KG1 (cell line): ENCODE measurements at places on chromosomes 2 and 18.

DNA sequence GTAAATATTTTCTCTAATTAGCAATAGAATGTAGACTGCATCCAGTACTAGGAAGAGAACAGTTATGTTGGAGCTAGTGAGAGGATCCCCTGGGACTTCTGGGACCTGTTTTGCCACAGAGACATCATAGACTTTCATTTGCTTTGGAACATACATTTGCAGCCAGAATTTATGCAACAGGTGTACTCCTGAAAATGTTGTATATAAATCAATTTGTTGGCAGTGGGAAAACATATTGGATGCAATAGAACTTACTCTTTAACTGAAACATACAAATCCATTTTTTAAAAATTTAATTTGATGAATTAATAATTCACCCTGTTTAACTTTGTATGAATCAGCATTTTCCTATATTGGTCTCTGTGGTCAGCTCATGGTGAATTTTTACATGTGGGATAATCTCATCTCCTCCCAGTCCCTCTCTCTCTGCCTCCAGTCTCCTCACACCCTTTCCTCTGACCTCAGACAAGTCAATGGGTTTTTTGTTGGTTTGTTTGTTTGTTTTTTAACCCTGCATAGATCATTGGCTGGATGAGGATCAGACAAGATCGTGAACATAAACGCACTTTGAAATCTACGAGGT is 263.0 kb downstream of the LPIN1 start:
- no peak for DNase-seq

DNA sequence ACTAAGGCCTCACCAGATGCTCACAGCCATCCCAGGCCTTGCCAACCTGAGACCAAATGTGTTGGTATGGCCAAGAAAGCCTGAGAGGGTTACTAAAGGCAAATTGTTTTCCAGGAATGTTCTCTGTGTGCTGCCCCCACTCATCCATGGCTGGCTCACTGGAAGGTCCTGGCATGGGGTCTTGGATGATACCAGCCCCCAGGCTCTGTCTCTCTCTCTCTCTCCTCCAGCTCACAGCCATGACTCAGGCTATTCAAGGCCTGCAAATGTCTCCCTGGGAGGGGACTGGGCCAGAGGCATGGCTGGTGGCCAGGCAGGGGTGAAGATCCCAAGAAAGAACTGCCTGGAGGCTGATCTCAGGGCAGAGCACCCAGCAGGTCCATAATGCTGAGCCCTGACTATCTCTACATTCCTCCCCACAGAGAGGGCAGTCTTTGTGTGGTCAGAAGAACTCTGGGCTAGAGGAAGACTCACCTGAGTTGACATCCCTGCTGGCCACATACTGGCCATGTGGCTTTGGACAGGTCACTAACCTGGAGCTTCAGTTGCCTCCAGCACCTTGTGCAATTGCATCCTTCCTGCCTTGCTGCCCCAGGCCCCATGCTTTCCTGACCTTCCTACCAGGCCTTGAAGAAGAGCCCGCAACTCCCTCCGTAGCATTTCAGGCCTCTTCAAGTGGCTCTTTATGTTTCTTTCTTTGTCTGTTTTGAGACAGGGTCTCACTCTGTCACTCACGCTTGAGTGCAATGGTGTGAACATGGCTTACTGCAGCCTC is 150.4 kb downstream of the ZFP36L2 start:
- no peak for DNase-seq

- DNase-seq: peak; percentile 85
Observed at GRCh38 chr2:64522843-64523428, 1.2 kb upstream of the AFTPH start.

DNA sequence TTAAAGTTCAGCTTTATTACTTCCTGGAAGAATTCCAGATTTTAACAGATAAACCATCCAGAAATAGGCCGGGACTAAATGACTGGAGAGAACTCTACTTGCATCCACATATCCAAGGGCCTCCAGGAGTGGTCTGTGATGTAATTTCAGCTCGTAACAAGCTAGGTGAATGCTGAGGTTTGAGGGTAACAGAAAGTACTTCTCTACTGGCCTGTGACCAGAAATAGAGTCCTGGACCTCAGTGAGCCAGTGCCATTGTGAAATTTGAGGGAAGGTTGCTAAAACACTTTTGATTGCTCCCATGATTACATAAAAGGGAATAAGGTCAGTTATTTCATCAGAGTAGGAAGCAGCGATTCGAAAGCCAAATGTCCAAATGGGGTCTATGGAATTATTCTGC is 158.1 kb downstream of the DOCK10 start:
- DNase-seq: no peak

- DNase-seq: no peak
Observed at GRCh38 chr2:176415174-176415895, 146.1 kb downstream of the MTX2 start.

DNA sequence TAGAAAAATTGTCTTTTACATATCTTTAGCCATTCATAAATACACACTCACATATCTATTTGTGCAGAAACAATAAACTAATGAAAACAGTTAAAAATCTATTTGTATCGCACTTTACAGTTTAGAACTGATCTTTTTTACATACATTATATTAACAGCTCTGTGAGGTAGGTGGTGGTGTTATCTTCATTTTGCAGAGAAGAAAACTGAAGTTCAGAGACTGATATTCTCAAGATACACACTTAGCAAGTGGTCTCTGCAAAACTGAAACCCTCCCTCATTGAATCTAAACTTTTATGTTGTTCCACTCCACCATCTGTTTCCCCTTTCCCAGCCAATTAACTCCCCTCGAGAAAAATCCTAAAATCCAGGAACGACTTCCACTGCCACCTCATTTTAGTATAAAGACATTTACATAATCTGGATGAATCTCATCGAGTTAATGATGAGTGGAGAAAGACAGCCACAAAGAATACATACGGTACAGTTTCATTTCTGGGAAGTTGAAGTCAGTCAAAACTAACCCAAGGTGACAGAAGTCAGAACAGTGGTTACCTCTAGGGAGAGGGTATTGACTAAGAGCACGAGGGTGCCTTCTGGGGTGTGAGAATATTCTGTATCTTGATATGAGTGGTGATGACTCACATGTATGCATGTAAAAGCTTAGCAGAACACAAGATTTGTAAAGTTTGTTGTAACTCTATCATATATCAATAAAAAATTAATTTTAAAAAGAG is 524.2 kb upstream of the TCF4 start:
- DNase-seq: no peak

- DNase-seq: no peak
Observed at GRCh38 chr2:200482194-200482593, 27.7 kb downstream of the KCTD18 start.

DNA sequence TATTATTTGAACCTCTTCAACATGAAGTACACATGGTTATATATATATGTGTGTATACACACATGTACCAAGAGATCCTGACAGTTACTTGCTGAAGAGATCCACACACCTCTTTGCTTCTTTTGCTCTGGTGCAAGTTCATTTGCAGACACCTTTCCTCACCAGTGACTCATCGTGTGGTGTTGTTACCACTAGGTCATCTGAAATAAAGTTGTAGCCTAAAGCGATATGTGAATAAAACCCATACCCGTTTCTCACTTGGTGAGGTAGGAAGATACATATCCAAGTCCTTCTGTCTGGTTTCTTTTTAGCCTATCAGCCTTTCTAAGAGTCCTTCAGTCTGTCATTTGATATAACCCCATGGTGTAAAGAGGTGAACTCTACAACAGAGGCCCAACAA is 379.4 kb upstream of the RAB12 start:
- DNase-seq: no peak

DNA sequence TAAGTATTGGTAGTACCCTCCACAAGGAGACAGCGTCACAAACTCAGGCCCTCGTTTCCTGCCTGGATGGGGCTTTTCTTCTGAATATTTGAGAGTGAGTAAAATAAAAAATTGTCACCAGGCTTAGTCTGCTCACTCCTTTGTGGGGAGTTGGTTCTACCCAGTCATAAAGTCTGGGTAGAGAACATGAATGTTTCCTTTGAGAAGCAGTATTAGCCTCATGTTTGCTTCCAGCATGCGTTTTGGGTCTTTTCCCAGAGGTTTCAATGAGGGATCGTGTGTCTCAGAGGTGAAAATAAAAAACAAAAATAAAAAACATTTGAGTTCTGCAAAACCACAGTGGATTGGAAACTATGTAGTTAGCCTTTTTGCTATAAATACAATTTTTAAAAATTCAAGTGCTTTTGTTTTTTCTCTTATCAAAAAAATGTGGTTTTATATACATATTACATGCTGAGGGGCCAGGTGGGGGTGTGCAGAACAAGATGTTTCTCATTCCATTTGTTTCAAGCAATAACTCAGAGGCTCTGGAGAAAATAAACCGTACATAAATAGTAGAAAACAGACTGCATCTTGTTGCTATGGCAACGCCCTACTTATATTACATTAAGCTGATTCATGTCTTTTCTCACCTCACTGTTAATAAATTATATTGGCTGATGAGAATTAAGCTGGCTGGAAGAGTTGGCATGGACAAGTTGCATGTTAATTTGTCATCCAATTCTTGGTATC is 225.4 kb upstream of the FBXO11 start:
- DNase-seq: no peak

DNA sequence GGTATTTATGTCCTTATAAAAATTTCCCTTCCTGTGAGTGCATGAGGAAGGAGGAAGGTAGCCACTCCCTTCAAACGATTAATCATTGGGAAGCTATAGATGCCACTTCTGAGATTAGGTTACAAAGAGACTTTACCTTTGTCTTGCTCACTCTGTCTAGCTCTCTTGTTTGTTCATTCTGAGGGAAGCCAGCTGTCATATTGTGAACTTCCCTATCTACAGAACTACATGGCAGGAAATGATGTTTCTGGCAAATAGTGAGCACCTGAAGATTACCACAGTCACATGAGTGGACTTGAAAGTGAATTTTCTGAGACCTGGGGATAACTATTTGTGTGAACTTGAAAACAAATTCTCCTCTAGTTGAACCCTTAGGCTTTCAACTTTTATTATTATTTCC is 776.8 kb downstream of the CCDC85A start:
- no peak for DNase-seq

DNA sequence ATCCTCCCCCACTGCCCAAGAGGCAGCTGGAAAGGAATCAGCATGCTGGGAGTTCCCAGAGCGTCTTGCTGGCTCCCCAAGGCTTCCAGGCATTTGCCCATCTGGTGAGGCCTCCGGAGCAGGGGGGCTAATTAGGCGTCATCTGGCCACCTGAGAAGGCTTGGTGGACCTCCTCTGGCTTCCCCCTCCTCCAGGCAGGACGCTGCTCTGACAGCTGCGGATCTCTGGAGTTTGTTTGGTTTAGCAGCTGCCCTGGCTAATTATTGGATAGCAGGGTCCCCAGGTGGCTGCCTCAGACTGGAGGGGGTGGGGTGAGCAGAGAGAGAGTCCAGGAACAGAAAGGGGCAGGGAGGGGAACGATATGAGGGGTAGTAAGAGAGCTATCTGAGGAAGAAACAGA is 425.2 kb upstream of the MEX3C start:
- DNase-seq: no peak

GRCh38 chr2:231373184-231373583 is 22.3 kb upstream of the B3GNT7 start:
- no peak for DNase-seq

- DNase-seq: no peak
Observed at GRCh38 chr2:211453311-211453887, 897.0 kb downstream of the CPS1 start.
